Caudate nucleus (tissue), 63 donors: ENCODE measurements at places on chromosomes 1 and 21.

- no peak for DNase-seq
Observed at GRCh38 chr1:37915476-37916093, 31.3 kb downstream of the INPP5B start.

GRCh38 chr1:78840453-78841271 lies 165.9 kb downstream of the ADGRL4 start:
- no peak for DNase-seq

- DNase-seq: no peak
Observed at GRCh38 chr1:21451981-21452411, 12.1 kb downstream of the NBPF3 start.

GRCh38 chr1:231890791-231891190 lies 264.2 kb downstream of the DISC1 start:
- no peak for DNase-seq

DNA sequence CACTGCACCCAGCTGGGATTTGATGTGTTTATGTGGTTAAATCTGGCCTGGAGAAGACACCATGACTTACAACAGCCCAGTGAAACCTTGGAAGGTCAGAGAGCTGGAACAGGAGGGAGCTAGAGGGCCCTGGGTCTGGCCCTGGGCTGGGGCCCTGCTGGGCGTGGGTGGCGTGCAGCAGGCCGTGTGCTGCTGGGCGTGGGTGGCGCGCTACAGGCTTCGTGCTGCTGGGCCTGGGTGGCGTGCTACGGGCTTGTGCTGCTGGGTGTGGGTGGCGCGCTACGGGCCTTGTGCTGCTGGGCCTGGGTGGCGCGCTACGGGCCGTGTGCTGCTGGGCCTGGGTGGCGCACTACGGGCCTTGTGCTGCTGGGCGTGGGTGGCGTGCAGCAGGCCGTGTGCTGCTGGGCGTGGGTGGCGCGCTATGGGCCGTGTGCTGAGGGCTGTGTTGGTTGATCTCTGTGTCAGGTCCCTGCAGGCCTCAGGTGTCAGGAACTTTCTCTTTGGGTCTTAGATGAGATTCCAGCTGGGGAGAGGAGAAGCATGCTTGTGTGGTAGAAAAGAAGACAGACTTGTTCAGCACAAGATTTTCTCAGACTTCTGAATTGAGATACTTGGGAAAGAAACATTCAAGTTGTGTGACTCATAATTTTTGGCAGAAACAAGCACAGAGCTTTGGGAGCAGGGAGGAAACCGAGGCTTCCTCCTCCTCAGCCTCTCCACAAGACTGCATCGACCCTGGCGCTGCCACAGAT lies 66.0 kb downstream of the COL18A1 start:
- no peak for DNase-seq

DNA sequence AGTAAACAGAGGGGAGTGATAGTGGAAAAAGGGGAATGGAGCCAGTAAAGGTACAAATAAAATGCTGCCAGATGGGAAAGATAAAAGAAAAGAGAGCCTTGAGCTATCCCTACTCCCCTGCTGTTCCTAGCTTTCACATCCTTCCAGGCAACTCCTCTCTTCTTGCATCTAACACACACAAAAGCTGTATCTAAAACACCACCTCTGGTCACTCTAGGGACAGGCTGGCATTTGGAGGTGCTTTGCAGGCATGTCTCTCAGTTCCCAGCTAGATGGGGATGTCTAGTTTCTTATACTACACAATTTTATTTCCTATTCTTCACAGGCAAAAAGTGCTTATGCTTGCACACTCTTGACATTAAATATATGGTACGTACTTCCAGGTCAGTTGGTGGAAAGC lies 185.1 kb upstream of the ST6GALNAC5 start:
- DNase-seq: no peak
